ENCODE measurements at places on chromosomes 13 and 19.

- DNase-seq, result no peak
Observed at GRCh38 chr13:39913339-39913738, 257.9 kb downstream of the COG6 start.

DNA sequence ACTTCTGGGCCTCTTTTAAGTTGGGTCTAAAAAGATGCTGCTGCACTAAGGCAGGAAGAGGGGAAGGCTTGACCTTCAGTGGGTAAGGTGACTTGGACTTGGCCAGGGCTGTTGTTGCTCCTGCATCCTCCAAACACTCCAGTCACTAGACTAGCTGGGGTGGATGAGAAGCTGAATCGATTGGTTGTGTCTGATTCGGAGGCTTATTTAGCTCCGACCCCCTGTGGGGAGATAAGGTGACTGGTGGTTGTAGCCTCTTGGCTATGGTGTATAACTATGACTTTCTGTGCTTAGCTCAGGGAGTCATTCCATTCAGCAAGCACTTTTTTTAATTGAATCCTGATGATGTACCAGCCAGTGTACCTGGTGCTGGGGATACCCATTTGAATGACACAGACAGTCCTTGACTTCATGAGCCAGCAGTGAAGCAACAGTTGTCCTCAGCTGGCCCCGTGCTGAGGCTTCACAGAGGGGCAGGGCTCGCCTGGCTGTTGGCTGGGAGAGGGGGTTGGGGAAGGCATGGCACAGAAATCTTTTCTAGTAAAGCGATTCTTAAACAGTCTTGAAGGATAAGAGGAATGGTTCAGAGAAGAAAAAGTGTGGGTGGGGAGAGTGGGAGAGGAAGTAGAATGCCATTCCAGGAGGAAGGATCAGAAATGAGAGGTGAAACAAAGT, 9.9 kb downstream of the PCDH8 start:
- no peak for DNase-seq

DNA sequence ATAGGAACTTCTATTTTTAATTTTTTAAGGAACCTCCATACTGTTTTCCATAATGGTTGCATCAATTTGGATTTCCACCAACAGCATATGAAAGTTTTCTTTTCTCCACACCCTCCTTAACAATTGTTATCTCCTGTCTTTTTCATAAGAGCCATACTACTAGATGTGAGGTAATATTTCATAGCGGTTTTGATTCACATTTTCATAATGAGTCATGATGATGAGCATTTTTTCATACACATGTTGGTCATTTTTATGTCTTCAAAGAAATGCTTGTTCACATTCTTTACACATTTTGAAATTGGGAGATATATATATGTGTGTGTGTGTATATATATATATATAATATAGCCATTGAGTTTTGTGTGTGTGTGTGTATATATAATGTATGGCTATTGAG, 420.3 kb upstream of the PCDH9 start:
- no peak for DNase-seq

DNA sequence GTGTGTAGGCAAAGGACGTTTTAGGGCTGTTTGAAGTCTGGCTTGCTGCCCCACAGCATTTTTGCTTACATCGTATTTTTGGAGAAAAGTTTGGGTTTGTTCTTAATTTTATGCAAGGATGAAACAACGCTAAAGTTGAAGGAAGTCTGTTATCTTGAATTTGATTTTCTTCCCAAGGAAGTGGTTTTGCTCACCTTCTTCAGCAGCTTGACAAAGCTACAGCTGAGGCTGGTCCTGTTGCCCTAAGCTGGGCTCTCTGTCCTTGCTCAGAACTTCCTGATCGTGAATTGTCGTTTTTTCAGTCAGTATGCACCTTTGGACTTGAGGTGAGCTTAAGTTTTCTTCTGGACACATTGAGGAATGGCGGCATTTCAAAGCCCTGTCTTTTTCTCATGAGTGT, 62.1 kb upstream of the GSX1 start:
- no peak for DNase-seq

- no peak for DNase-seq
Observed at GRCh38 chr13:42477596-42478190, 96.3 kb upstream of the TNFSF11 start.

All from GM12865 (cell line).